ENCODE measurements at places on chromosomes 3 and 15. TPM values are rescaled to one million over a fixed set of nuclear protein-coding genes. Genes with fewer than 3 reads are reported as not detected.

GRCh38 chr3:126553284-126554084 is 5.2 kb downstream of the C3orf22 start:
- DNase-seq, result no peak
- H3K27me3 ChIP-seq, result no peaks in the 10 kb centered on the region
- no peaks in the 10 kb centered on the region for H3K36me3 ChIP-seq
- H3K4me1 ChIP-seq, result peaks cover 12% of the 10 kb centered on the region
- H3K4me3 ChIP-seq, result no peak overlapping the region

DNA sequence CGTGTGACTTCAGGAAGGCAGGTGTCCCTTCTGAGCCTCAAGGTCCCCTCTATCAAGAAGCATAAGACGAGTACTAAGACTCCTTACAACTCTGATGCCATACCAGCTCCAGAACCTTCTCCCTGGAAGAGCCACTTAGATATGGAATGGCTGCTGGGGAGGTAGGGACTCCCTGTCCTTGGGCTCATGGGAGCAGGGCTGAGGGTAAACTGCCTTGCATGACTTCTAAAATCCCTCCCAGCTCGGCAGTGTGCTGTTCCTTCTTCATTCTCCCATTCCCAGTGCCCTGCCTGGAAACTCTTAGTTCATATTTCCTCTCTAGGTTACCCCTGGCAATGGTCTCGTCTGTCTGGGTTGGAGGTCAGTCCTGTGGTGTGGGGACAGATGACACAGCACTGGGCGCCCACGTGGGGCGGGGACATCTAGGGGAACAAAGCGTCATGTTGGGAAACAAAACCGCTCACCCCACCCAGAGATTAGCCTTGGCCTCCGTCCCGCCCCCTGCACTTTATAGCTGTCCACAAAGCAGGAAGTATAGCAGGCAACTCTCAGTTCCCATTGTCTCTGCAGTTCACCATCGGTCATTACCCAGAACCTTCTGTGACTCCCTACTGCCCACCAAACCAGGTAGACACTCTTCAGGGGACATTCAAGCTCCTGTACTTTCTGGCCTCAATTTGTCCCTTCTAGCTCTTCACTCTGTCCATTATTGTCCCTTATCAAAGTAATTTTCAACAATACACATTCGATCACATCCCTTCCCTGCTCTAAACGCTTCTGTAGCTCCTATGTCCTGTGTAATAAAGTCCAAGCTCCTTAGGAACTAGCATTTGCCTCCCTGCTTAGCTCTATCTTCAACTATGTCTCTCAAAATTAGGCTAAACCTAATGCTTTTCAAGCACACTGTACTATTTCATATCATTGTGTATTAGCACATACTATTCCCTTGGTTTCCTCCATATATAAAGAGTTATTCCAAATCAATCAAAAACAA is 73.8 kb downstream of the IQSEC1 start:
- H3K27me3 ChIP-seq, result peaks cover 3% of the 10 kb centered on the region
- no peaks in the 10 kb centered on the region for H3K36me3 ChIP-seq
- peaks cover 16% of the 10 kb centered on the region for H3K4me1 ChIP-seq
- DNase-seq, result no peak

Gene LSAMP
- total RNA-seq, result 2.0 TPM

- no peaks in the 10 kb centered on the region for H3K27me3 ChIP-seq
- H3K4me3 ChIP-seq, result no peak overlapping the region
- H3K27ac ChIP-seq, result no peak overlapping the region
- peaks cover 14% of the 10 kb centered on the region for H3K4me1 ChIP-seq
- DNase-seq, result no peak
Observed at GRCh38 chr3:122427857-122428471, 12.1 kb upstream of the WDR5B start.

DNA sequence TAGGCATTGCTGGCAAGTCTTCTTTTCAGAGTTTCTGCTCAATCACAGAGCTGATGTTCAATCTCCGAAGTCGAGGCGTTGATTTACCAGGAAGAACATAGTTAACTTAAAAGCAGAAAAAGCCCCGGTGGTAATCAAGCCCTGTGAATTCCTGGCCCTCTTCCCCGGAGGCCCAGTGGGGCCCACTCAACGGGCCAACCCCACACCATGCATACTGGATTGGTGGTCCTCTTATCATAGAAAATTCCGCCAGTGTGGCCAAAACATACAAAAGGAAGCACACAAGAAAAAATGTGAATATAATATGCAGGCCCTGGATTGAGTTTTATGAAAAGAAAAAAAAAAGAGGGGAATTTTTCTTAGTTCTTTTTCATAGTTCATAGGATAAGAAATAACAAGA is 873.0 kb upstream of the NR2F2 start:
- H3K4me1 ChIP-seq, result peaks cover 12% of the 10 kb centered on the region
- no peak overlapping the region for H3K27ac ChIP-seq
- no peak overlapping the region for H3K4me3 ChIP-seq
- H3K27me3 ChIP-seq, result no peaks in the 10 kb centered on the region

Gene MUSTN1
- not detected for total RNA-seq

Gene P2RY12
- not detected for total RNA-seq

GRCh38 chr15:52567871-52568600 is 794 bp downstream of the ARPP19 start:
- peak overlapping the region; percentile 97 for H3K27ac ChIP-seq
- no peaks in the 10 kb centered on the region for H3K36me3 ChIP-seq
- H3K27me3 ChIP-seq, result no peaks in the 10 kb centered on the region
- peaks cover 18% of the 10 kb centered on the region for H3K4me1 ChIP-seq

DNA sequence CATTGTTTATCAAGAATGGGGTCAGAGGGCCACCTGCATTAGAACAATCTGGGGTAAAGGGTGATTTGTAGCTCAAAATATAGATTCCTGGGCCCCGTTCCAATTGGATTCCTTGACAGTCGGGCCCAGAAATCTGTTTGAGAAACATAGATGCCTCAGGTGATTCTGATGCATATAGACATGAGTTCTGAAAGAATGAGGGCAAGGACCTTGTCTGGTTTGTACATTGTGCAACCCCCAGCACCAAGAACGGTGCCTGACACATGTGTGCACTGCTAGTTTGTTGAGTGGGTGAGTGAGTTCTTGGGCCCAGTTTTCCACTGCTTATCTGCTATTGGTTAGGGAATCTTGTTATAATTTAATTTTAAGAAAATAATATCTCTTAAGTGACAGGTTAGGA is 16.6 kb downstream of the CRYBG3 start:
- H3K4me3 ChIP-seq, result no peak overlapping the region
- no peaks in the 10 kb centered on the region for H3K36me3 ChIP-seq
- DNase-seq, result no peak

DNA sequence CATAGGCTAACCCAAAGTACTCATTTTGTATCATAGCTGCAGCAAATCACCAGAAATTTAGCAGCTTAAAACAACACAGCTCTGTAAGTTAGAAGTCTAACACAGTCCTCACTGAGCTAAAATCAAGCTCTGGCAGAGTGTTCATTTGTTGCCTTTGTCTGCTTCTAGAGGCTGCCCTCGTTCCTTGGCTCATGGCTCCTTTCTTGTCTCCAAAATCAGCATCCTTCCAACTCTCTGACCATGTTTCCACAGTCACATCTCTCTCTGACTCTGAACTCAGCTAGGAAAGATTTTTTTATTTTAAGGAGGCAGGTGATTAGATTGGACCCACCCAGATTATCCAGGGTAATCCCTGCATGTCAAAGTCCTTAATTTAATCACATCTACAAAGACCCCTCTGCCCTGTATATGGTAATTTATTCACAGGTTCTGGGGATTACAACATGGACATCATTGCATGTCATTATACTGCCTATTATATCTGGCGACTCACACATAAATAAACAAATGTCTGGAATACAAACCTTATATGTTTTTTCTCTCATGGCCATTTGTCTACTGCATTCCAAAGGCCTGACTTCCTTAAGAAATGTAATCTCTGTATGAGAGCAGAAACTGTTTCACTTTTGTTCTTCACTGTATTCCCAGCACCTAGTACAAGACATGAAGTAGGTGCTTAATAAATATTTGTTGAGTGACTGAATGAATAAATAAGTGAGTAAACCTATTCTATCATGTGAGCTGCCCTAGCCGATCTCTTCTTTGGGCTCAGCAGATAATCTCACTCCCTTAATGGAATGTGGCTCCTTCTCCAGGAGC is 15.1 kb upstream of the UACA start:
- H3K4me3 ChIP-seq, result no peak overlapping the region
- H3K4me1 ChIP-seq, result no peaks in the 10 kb centered on the region
- no peaks in the 10 kb centered on the region for H3K36me3 ChIP-seq
- DNase-seq, result no peak
- H3K27ac ChIP-seq, result no peak overlapping the region

GRCh38 chr3:105062853-105063252 is 303.9 kb upstream of the ALCAM start:
- H3K4me1 ChIP-seq, result no peaks in the 10 kb centered on the region
- no peak for DNase-seq
- H3K27ac ChIP-seq, result no peak overlapping the region
- no peaks in the 10 kb centered on the region for H3K36me3 ChIP-seq
- no peaks in the 10 kb centered on the region for H3K27me3 ChIP-seq
- no peak overlapping the region for H3K4me3 ChIP-seq

Gene FGF12
- total RNA-seq, result 7.6 TPM

- H3K27ac ChIP-seq, result no peak overlapping the region
- no peaks in the 10 kb centered on the region for H3K27me3 ChIP-seq
- no peak overlapping the region for H3K4me3 ChIP-seq
- DNase-seq, result no peak
- no peaks in the 10 kb centered on the region for H3K4me1 ChIP-seq
Observed at GRCh38 chr3:170751083-170751898, 118.7 kb downstream of the RPL22L1 start.
